Tibial nerve (tissue), 4 donors: ENCODE measurements at places on chromosomes 7 and 10.

GRCh38 chr7:28328822-28329660 is 83.3 kb upstream of the CREB5 start:
- no peak for DNase-seq

GRCh38 chr7:96663871-96664445 is 45.7 kb downstream of the SEM1 start:
- no peak for DNase-seq

- no peak for DNase-seq
Measured at GRCh38 chr7:29495653-29496052, 68.0 kb upstream of the PRR15 start.

- DNase-seq, result no peak
Measured at GRCh38 chr7:42662862-42663261, 249.0 kb downstream of the C7orf25 start.

- no peak for DNase-seq
Measured at GRCh38 chr10:103941801-103942200, 23.8 kb upstream of the STN1 start.

DNA sequence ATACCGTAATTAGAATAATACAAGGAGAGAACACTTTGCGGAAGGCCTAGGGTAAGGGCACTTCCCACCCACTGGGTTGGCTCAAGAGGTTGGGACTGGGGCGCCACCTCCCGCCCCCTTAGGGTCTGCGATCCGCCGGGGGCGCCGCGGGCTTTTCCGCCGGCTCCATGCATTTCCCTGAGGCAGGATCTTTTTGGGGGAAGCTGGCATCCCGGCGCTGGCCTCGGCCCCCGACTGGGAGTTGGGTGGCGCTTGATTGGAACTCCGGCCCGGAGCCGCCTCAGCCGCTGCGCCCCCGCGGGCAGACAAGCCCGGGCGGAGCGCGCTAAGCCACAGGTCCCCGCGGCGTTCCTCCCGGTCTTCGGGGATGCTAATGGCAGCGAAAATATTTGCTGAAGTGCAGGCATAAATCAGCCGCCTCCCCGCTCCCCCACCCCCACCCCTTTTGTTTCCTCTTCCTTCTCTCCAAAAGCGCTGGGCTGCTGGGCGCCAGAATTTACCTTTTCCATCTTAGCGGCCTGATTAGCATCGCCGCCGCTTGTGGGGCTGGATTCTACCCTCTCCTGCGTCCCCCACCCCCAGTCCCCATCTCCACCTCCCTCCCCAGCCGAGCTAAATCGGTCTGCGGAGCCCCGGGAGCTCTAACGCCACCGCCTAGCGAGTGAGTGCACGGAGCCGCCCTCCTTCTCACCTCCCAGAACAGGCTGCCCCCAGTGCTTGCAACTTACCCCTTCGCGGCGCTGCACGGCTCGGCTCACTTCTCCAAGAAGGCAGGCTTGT is 5.1 kb downstream of the UNC5B start:
- DNase-seq, result no peak

- no peak for DNase-seq
Measured at GRCh38 chr10:103193820-103194529, 903 bp upstream of the NT5C2 start.
